Naive B cell (primary cell): ENCODE measurements at places on chromosomes 5 and 9.
A peak's percentile ranks its signal among the peaks of the same experiment; 100 is the strongest.

GRCh38 chr5:154107756-154108155, 69.0 kb downstream of the MFAP3 start:
- no peak for DNase-seq

- DNase-seq, result no peak
These were observed 146.4 kb upstream of the FGF10 start for GRCh38 chr5:44535621-44536020.

- no peak for DNase-seq
These were observed 22.4 kb upstream of the SPINK14 start for GRCh38 chr5:148145916-148146315.

DNA sequence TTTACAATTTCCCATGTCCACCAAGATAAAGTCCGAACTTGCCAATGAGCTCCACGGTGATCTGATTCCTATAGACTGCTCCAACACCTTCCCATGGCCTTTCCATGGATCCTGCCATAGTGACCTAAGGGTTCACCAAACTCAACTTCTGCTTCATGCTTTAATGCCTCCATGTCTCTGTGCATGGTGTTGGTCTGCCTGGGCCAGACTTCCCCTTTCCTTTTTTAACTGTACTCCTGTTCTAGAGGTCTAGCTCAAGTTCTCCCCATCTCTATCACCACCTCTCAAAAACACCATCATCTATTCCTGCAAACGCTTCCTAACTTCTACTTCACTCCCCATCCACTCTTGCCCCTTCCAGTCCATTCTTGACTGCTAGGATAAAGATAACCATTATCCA, 14.8 kb upstream of the SMARCA2 start:
- DNase-seq, result peak; percentile 3

GRCh38 chr5:130715541-130715940, 449.5 kb downstream of the HINT1 start:
- no peak for DNase-seq

GRCh38 chr9:90964101-90965020, 162.7 kb downstream of the SYK start:
- DNase-seq, result no peak

GRCh38 chr9:21974343-21974721, 19.9 kb downstream of the CDKN2A start:
- DNase-seq, result no peak

GRCh38 chr5:33806738-33807442, 84.9 kb downstream of the ADAMTS12 start:
- DNase-seq, result no peak

- DNase-seq, result no peak
These were observed 611.8 kb downstream of the BNC2 start for GRCh38 chr9:16258708-16259107.

- DNase-seq, result no peak
These were observed 97.9 kb downstream of the CDH6 start for GRCh38 chr5:31291323-31291854.

- peak; percentile 86 for DNase-seq
These were observed 523.0 kb downstream of the CSNK1G3 start for GRCh38 chr5:124034963-124035362.

- DNase-seq, result no peak
These were observed 20.0 kb upstream of the NPM1 start for GRCh38 chr5:171367424-171368370.

- DNase-seq, result no peak
These were observed 32.4 kb upstream of the C9orf57 start for GRCh38 chr9:72092820-72093219.

- peak; percentile 31 for DNase-seq
These were observed 20.6 kb downstream of the SLC38A9 start for GRCh38 chr5:55691265-55692105.

GRCh38 chr9:127500862-127501261, 49.6 kb downstream of the LRSAM1 start:
- DNase-seq, result no peak

DNA sequence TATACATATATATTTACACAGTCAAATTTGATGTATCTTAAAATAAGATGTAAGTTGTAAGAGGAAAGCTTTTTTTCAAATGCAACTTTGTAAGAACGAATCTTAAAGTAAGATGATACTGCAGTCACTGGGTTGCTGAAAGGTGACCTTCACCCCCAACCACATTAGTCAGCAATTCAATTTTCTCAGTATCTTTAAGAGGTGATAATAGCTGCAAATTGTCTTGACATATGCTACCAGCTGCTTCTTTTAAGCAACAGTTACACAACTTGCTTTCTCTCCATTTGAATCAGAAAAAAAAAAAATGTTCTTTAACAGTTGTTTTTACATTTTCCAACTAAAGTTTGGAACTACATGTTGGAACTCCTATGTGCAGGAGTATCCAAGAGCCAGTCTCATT, 246.6 kb upstream of the CCNG1 start:
- DNase-seq, result no peak

GRCh38 chr5:98349251-98349989, 424.0 kb upstream of the RGMB start:
- no peak for DNase-seq

- no peak for DNase-seq
These were observed 58.5 kb upstream of the UBAC1 start for GRCh38 chr9:136019681-136020060.

- no peak for DNase-seq
These were observed 164.4 kb downstream of the KDM4C start for GRCh38 chr9:6922124-6922676.

GRCh38 chr5:135753990-135754389, 80.5 kb upstream of the SLC25A48 start:
- DNase-seq, result no peak
